ENCODE measurements at places on chromosomes 1 and 21. TPM values are rescaled to one million over a fixed set of nuclear protein-coding genes. Genes with fewer than 3 reads are reported as not detected.

Gene ARTN
- total RNA-seq, result 1.3 TPM

Gene ADPRS
- 22.6 TPM for total RNA-seq

Gene FCRL4
- total RNA-seq, result not detected

Gene LRRIQ3
- total RNA-seq, result 0.08 TPM

Gene EFCAB7
- total RNA-seq, result 5.7 TPM

Gene LCE2D
- total RNA-seq, result not detected

Gene CELA3B
- not detected for total RNA-seq

- H3K36me3 ChIP-seq, result no peaks in the 10 kb centered on the region
- H3K4me3 ChIP-seq, result no peak overlapping the region
- H3K4me1 ChIP-seq, result no peaks in the 10 kb centered on the region
- no peak overlapping the region for H3K27ac ChIP-seq
- no peak for DNase-seq
- H3K27me3 ChIP-seq, result no peaks in the 10 kb centered on the region
Observed at GRCh38 chr1:213277036-213277435, 226.0 kb downstream of the RPS6KC1 start.

DNA sequence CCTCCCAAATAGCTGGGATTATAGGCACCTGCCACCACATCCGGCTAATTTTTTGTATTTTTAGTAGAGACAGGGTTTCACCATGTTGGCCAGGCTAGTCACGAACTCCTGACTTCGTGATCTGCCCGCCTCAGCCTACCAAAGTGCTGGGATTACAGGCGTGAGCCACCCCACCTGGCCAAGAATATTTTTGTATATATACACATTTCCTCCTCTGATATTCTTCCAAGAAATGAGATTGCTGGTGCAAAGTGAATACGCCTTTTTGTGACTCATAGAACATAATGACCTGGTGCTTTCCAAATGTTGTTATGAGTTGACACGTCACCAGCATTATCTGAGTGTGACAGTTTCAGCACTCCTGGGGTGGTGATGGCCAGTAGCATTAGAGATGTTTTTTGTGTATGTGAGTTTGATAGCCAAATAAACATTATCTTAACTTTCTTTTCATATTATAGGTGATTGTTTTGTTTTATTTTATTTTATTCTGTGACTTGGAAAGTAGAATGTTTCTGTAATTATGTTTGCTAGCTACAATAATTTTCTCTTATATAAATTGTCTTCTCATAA, 54.9 kb downstream of the KCNK1 start:
- DNase-seq, result no peak
- H3K4me3 ChIP-seq, result no peak overlapping the region
- no peaks in the 10 kb centered on the region for H3K27me3 ChIP-seq
- H3K4me1 ChIP-seq, result no peaks in the 10 kb centered on the region
- no peak overlapping the region for H3K27ac ChIP-seq
- no peaks in the 10 kb centered on the region for H3K36me3 ChIP-seq

DNA sequence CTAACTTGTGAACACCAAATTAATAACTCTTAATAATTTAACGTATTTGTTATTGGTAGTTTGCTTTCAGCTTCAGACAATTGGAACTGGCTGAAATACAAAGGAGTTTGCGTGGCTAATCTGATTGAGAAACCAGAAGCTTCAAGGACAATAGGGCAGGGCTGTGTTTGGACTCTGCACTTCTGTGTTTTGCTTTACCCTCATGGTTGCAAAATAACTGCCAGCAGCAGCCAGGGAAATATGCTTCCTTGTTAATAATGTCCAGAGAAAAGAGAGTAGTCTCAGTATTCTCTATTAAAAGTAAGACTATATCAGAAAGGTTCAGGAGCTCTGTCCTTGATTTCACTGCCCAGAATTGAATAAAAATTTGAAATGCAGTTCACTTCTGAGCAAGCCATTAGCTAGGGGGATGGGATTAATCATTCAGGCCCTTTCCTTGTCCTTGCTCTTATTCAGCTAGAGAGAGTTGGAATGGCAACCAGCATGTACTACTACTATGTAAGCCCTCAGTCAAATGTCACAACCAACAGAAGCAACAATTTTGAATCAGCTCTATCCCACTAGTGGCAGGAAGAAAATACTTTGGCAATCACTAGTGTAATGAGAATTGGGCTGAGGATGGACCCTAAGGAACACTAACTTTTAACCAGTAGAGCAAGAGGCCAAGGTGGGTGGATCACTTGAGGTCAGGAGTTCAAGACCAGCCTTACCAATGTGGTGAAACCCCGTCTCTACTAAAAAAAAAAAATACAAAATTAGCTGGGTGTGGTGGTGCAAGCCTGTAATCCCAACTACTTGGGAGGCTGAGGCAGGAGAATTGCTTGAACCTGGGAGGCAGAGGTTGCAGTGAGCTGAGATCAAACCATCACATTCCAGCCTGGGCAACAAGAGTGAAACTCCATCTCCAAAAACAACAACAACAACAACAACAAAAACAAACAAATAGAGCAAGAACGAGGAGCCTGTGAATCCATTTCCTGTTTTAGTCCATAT, 76.8 kb downstream of the POU2F1 start:
- H3K27ac ChIP-seq, result no peak overlapping the region
- no peaks in the 10 kb centered on the region for H3K4me1 ChIP-seq
- H3K36me3 ChIP-seq, result no peaks in the 10 kb centered on the region
- DNase-seq, result no peak

GRCh38 chr1:12040457-12041051, 21.3 kb downstream of the MIIP start:
- no peak overlapping the region for H3K27ac ChIP-seq
- peaks cover 4% of the 10 kb centered on the region for H3K4me1 ChIP-seq
- H3K36me3 ChIP-seq, result no peaks in the 10 kb centered on the region
- no peaks in the 10 kb centered on the region for H3K27me3 ChIP-seq
- DNase-seq, result no peak

DNA sequence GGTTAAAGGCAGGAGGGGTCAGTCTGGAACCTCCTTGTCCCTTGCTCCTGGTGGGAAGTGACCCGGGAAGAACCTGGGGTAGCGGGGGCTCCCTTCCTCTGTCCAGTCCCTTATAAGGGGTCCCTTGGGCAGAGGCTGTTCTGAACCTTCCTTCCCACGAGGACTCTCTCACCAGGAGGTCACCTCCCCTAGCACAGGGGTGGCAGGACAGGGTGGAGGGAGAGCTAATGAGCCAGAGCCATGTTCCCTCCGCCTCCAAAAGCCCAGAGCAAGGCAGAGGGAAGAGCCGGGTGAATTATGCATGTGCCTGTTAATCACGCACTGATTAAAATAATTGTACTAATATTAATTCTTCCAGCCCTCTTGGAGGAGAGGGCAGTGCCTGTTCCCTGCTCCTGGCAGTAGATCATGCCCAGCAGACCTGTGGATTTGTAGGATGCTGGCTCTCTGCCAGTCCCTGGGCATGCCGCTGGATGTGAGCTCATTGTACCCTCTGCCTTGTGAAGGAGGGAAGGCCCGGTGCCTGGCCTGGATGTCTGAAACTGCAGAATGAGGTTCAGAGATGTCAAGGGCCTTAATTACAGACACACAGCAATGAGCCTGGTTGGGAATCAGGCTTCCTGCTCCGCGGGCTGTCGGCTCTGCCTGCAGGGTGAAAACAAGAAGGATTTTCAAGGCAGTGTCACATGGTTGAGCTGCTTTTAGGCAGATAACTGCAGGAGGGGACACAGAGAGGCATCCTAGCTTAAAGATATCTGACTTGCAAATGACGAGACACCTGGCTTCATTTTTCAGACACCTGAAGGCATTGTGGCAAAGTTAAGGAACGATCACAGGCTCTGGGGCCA, 68.2 kb downstream of the IGSF21 start:
- no peaks in the 10 kb centered on the region for H3K4me1 ChIP-seq
- H3K27me3 ChIP-seq, result peaks cover 4% of the 10 kb centered on the region
- no peak overlapping the region for H3K4me3 ChIP-seq
- H3K27ac ChIP-seq, result no peak overlapping the region

DNA sequence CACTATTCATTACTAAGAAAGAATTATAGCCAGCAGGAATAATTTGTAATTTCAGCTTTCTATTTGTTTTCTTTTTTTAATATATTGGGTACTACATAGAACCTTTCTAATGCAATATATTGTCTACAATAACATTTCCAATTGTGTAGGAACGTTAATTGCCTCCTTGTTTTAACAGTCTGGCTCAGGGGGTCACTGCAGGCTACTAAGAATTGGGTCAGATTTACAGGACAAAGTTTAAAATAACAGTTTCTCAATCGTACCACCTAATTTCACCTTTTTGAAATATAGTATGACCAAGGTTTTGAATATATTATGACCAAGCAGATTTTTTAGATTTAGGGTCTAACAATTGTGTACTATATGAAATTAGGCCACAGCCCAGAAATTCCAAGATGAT, 2.4 kb downstream of the CFH start:
- no peak overlapping the region for H3K4me3 ChIP-seq
- H3K27ac ChIP-seq, result no peak overlapping the region
- no peaks in the 10 kb centered on the region for H3K27me3 ChIP-seq
- no peaks in the 10 kb centered on the region for H3K36me3 ChIP-seq
- DNase-seq, result no peak

DNA sequence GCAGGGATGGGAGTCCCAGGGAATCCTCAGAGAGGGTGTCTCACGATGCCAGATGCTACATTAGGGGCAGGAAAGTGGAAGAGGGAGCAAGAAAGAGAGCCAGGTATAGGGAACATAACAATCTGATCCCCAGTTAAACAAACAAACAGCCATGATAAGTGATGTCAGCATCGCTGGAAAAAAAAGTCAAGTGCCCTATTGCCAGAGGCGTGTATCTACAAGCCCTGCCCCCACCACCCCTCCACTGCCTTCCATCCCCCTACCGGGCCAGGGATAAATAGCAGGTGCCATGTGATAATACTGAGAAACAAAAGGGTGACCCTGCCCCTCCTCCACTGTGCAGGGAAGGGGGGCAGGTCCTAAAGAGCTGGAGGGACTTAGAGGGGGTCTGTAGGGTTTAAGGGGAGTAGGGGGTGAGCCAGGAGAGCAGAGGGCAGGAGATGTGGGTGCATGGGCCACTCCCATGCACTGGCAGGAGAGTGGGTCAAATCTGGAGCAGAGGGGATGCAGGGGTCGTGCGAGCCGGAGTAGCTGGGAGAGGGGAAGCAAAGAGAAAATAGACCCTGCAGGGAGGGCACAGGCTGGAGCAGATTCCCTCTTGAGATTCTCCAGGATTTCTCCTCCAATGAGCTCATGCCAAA, 3.4 kb downstream of the SLC26A9 start:
- H3K27ac ChIP-seq, result no peak overlapping the region
- H3K27me3 ChIP-seq, result peaks cover 37% of the 10 kb centered on the region
- H3K4me1 ChIP-seq, result no peaks in the 10 kb centered on the region
- no peak overlapping the region for H3K4me3 ChIP-seq
- DNase-seq, result no peak
